NCI-H2107 (cell line): ENCODE measurements at places on chromosomes 7 and 10.

- DNase-seq = no peak
Observed at GRCh38 chr10:14325325-14325955, 5.3 kb downstream of the FRMD4A start.

DNA sequence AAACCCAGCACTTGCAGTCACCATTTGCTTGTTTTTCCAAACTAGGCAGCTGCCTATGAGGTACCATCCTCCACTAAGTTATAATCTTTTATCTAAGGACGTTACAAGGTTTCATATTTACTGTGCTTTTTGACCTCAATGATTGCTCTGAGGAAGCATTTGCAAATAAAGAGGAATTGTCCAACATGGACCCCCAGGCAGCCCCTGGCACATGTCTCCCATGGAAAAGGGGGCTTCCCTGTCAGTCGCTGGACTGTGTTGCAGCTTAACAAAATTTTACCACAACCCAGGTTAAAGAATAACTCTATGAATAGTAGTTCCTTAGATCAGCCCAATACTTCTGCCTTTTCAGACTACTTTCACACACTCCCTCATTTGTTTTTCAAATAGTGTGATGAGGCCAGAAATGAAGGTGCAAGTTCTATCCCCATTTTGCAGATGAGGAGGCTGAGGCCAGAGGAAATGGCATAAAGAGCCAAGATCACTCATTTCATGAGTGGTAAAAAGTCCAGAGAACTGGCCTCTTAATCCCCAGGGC lies 52.8 kb upstream of the ZPBP start:
- no peak for DNase-seq

DNA sequence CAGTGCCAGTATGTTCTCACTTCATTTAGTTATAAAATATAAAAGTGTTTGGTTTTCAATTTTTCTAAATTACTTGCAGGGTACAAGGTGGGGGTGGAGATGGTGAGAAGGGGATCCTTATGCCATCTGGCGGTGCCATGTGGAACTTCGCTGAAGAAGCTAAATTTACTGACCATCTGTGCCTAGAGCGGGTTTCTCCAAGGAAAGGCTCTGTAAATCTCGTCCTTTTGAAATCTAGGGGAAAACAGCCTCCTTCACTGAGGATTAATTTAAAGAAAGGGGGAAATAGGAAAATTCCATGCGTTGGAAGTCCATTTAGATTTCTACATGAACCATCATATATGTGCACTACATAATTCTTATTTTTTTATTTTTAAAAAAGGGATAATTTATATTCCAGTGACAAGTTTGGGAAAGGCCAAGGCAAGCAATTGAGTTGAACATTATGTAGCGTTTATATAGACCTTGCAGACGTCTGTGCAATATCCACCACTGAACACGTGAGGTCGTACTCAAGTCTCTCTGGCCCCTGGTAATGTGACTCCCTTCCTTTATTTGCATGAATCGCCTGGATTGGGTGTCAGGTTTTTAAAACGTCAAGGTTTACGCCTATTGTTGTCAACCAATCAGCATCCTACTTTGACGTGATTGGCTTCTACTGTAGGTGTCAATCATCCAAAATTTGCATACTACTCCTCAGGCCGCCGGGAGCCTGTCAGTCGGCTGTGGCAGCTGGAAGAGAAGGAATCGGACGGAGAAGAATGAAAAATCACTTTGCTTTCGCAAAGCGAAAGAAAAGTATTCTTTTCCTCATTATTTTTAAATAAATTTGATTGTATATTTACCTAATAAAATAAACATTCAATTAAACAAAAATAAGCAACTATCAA lies 297.1 kb upstream of the NFE2L3 start:
- peak; percentile 96 for DNase-seq

- no peak for DNase-seq
Observed at GRCh38 chr10:101683276-101683675, 11.7 kb downstream of the FBXW4 start.

DNA sequence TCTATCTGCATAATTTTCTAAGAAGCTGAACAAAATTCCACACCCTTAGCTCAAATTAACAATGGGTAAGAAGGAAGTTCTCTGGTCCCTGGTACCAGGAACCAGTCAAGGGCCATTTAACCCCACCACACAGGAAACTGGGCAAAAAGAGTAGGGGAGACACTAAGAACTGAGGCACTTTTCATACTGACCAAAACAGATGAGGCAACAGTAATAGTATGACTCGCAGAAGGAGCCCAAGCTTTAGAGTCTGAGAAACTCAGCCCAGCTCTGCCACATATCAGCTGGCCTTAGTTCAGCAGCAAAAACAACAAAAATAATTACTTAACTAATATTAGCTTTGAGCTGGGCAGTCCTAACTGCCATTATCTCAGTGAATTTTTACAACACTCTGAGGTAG lies 221.2 kb downstream of the FAM107B start:
- DNase-seq = no peak

GRCh38 chr7:77862691-77863090 lies 64.1 kb downstream of the PHTF2 start:
- no peak for DNase-seq

- DNase-seq = no peak
Observed at GRCh38 chr10:69180525-69181204, 631 bp downstream of the SUPV3L1 start.

GRCh38 chr10:131776496-131776895 lies 124.3 kb upstream of the PPP2R2D start:
- DNase-seq = no peak

- no peak for DNase-seq
Observed at GRCh38 chr7:146094356-146094755, 22.2 kb upstream of the CNTNAP2 start.

DNA sequence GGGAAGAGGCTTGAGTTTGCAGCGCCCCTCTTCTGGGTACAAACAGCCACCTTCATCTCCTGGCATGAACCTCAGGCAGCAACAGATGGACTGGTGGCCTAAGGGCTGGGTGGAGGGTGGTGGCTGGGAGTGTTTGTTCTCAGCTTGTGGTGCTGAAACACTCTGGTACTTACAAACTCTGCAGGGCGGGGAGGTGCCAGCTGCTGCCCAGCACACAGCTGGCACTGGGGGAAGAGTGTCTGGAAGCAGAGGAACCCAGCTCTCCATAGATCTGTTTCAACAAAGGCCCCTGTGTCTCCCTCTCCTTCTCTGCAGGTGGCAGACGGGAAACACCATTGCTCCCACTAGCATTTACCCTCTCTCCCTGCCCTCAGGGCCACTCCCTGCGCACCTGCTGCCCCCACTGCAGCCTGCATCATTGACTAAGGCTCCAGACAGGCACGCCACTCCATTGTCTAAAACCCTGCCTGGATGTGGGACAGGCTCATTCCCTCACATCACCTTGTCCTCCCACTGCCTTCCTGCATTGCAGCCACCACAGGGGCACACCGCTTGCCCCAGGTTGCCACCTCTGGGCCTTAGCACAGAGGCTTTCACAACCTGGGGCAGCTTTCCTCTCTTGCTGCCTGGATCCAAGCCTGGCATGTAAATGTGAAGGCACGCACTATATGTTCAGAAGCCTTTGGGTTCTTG lies 6.5 kb downstream of the ARHGAP22 start:
- peak; percentile 30 for DNase-seq

DNA sequence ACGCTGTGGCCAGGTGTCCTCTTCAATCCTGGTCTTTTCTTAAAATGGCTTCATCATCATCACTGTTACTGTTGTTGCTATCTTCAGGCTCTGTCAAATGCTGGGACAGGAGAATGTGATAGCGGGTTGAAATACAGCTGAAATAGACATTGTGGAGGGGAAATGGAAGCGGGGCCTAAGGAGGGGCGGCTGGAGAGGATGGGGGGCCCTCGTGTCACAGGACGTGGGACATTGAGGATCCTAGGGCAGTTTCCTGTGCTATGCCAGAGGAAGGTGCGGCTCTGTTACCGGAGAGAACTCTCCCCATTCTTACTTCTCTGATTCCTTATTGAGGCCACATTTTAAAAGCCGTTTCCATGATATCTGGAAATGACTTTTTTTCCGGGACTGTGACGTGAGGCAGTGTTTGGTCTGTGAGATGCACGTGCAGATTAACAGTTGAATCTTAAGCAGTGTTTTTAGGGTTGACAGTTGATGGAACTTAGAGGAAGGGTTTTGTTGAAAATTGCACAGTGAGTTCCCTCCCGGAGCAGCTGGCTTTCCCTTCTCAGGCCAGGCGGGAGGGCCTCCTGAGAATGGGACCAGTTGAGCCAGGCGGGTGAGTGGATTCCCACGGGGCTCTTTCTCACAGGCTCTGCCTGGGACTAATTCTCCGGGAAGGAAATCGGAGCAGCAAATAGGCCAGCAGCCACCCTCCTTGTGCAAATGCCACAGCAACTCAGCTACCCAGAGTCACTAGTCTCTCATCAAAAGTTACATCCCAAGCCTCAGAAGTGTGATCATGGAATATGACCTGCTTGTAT lies 125.2 kb downstream of the TACC2 start:
- DNase-seq = no peak

DNA sequence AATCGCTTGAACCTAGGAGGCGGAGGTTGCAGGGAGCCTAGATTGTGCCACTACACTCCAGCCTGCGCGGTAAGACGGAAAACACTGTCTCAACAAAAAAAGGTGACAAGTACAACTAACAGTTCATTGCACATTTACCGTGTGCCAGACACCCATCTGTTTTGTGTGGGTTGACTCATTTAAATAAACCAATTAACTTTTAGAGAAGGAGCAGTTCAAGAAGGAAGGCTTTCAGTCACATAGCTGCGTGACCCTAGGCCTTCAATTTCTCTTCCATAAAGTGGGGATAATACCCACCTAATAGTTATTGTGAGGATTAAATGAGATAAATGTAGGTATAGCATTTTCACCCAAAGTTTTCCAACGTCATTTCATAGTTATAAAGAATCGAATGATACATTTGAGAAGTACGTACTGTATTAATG lies 52.3 kb upstream of the KDM7A start:
- no peak for DNase-seq

- no peak for DNase-seq
Observed at GRCh38 chr7:103141753-103142404, 7.0 kb downstream of the NAPEPLD start.

DNA sequence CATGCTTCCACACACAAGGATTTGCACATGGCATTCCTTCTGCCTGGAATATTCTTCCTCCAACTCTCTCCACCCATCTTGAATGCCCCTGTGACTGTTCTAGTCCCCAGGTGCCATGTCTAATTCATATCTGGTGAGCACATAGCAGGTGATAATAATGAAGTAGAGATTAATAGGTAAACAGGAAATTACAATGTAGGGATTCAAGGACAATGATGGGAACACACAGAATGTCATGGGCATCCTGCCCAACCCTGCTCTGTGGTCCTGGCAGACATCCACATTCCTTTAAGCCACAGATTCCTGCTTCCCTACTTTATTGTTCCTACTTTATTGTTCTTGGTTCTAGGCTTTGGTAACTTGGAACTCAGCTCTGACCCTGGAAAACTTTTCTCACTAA lies 115.8 kb downstream of the THSD7A start:
- DNase-seq = no peak

DNA sequence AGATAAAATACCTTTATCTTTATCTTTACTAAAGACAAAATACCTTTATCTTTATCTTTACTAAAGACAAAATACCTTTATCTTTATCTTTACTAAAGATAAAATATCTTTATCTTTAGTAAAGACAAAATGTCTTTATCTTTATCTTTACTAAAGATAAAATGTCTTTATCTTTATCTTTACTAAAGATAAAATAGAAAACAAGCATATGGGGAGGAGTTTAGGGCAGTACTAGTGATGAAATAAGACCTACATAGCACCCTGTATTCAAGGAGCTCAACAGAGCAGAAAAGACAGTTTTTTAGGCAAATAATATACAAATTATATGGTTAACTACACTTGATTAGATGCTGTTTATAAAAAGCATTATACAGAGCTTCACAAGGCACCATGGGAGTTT lies 19.3 kb downstream of the ANKRD22 start:
- DNase-seq = no peak

DNA sequence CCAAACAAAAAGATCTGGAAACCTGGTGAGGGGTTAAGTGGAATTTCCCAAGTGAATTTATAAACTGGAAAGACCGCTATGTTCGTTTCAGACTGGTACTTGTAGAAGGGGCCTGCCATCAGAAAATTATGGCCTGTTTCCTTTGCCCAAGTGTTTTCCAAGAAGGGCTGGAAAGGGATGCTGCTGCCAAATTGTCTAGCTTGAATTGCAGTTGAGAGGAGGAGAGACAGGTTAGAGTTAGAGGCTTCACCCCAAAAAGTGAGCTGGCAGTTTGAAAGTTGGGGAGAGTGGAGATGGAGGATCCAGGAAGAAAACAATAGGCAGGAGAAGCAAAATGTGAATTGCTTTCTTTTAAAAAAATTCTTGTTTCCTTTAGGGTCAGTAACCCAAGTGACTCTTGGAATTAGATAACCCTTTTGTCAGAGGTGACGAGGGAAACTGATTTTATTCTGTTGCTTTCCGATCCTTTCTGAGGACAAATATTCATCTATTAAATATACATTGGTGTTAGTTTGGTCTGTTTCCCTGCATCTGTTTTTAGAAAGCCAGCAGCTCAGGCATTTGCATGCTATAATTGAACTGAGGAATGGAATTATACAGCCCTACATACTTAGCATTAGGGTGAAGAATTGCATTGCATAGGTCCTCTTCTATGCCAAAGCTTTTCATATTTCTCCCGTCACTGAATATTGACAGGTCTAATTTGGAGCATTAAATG lies 82.5 kb upstream of the PRR15 start:
- no peak for DNase-seq

DNA sequence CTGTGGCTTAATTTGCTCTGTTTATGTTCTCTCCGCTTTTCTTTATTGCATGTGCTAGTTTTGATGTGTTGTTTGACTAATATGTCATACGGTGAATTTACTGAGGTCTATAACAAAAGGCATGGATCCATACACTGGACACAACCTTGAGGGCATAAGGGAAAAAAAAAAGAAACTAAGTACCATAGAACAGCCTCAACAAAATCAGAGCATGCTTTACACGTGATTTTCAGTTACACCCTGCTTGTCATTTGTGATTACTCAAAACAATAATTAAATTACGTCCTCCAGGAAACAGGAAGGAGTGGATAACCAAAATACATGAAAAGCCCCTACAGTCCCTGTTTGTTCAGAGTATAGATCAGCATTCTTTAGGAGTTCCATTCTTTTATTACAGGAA lies 150.5 kb downstream of the CRPPA start:
- no peak for DNase-seq

DNA sequence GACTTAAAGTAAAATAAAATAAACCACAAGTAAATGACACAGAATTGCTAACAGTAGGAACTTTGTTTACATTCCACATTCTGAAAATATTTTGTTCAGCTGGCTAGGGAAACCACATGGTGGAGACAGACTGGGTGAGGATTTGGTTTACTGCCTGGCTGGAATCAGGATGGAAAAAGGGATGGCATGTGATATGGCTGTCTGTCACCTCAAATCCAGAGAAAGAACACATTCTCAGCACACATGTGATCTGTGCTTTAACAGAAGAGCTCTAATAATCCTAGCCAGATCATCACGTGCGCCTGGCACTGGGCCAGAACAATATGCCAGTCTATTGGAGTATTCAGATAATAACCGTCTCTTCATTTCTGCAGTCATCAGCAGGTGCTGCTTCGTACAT lies 90.9 kb upstream of the PIP4K2A start:
- peak; percentile 35 for DNase-seq

GRCh38 chr10:67803588-67804394 lies 34.2 kb downstream of the DNAJC12 start:
- DNase-seq = no peak

- DNase-seq = peak; percentile 8
Observed at GRCh38 chr10:111129363-111129762, 52.5 kb downstream of the ADRA2A start.
